RPMI7951 (cell line): ENCODE measurements at places on chromosomes 16 and 17. TPM values are rescaled to one million over a fixed set of nuclear protein-coding genes. Genes with fewer than 3 reads are reported as not detected.

OMG gene
- total RNA-seq = not detected in 2 replicates

CHST4 gene
- total RNA-seq = not detected in 2 replicates

MRPS23 gene
- total RNA-seq = 16.3 and 36.6 TPM in 2 replicates

DCUN1D3 gene
- 5.3 and 5.7 TPM in 2 replicates for total RNA-seq

C16orf89 gene
- total RNA-seq = not detected in 2 replicates

TNK1 gene
- 0.60 and 0.78 TPM in 2 replicates for total RNA-seq

CCDC144A gene
- total RNA-seq = 0.10 and 0.12 TPM in 2 replicates

BEAN1 gene
- 0.72 and 1.7 TPM in 2 replicates for total RNA-seq

CRYBA1 gene
- total RNA-seq = not detected in 2 replicates

PIK3R6 gene
- total RNA-seq = not detected in 2 replicates

TP53TG3 gene
- 0.10 and 1.8 TPM in 2 replicates for total RNA-seq

EIF3C gene
- 27.7 and 80.9 TPM in 2 replicates for total RNA-seq

CDRT15L2 gene
- total RNA-seq = not detected in 2 replicates

TP53TG3F gene
- 0.10 TPM in 1 of 2 replicates, not detected in the other for total RNA-seq

MMP28 gene
- total RNA-seq = not detected in 2 replicates

VTN gene
- total RNA-seq = 0.10 and 0.60 TPM in 2 replicates

PIRT gene
- not detected in 2 replicates for total RNA-seq

CACNG5 gene
- total RNA-seq = not detected in 2 replicates

XPO6 gene
- 55.4 and 67.3 TPM in 2 replicates for total RNA-seq
